ENCODE measurements at places on chromosomes 1 and 21.
A peak's percentile ranks its signal among the peaks of the same experiment; 100 is the strongest.

- peak; percentile 39 for DNase-seq
Measured at GRCh38 chr1:214427871-214428277, 123.5 kb downstream of the PTPN14 start.

GRCh38 chr1:184457500-184457899, 70.7 kb downstream of the C1orf21 start:
- DNase-seq = no peak

DNA sequence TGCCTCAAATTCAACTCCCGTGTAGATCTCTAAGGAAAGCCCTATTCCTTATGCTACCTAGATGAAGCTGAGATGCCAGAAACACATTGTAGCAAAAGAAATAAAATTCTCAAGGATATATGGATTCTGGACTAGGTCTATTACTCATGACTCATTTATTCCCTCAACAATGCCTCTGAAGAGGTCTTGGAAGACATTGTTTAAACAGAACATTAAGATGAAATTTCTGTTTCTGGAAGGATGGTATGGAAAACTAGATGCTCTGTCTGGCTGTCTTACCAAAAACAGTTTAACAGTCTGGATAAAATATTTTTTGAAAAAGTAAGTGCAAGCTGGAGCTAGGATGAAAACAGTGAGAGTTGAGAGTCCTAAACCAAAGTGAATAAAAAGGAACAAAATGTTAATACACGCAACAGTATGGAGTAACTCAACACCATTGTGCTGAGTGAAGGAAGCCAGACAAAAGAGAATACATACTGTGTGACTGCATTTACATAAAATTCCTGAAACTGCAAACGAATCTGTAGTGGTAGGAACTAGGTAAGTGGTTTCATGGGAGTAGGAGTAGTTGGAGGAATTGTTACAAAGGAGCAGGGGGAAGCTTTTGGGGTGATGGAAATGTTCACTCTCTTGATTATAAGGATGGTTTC, 59.3 kb upstream of the GNG12 start:
- no peak for DNase-seq

GRCh38 chr1:185956881-185957280, 222.7 kb downstream of the HMCN1 start:
- DNase-seq = no peak

GRCh38 chr1:63148825-63149645, 173.3 kb upstream of the FOXD3 start:
- no peak for DNase-seq

GRCh38 chr1:51689075-51689440, 72.2 kb downstream of the OSBPL9 start:
- DNase-seq = no peak

- DNase-seq = no peak
Measured at GRCh38 chr1:186683652-186684410, 3.6 kb upstream of the PTGS2 start.

GRCh38 chr1:146007489-146008133, 11.2 kb upstream of the TXNIP start:
- no peak for DNase-seq

DNA sequence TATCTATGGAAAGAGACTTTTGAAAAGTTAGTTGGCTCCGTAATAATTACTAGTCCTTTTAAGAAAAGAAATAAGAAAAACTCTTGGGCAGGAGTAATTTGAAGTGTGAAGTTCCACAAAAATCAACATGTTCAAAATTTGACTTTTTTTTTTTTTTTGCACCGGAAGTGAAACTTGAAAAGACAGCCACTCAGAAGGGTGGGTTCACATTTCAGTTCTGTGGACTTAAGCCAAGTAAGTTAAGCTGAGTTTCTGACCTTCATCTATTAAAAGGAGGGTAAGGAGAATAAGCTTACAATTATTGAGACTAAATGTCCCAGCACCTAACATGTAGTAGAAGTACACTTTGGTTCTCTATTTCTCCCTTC, 11.0 kb downstream of the RO60 start:
- DNase-seq = no peak

GRCh38 chr1:185556561-185556960, 177.6 kb upstream of the HMCN1 start:
- no peak for DNase-seq

- no peak for DNase-seq
Measured at GRCh38 chr1:212920896-212921295, 29.4 kb upstream of the VASH2 start.

DNA sequence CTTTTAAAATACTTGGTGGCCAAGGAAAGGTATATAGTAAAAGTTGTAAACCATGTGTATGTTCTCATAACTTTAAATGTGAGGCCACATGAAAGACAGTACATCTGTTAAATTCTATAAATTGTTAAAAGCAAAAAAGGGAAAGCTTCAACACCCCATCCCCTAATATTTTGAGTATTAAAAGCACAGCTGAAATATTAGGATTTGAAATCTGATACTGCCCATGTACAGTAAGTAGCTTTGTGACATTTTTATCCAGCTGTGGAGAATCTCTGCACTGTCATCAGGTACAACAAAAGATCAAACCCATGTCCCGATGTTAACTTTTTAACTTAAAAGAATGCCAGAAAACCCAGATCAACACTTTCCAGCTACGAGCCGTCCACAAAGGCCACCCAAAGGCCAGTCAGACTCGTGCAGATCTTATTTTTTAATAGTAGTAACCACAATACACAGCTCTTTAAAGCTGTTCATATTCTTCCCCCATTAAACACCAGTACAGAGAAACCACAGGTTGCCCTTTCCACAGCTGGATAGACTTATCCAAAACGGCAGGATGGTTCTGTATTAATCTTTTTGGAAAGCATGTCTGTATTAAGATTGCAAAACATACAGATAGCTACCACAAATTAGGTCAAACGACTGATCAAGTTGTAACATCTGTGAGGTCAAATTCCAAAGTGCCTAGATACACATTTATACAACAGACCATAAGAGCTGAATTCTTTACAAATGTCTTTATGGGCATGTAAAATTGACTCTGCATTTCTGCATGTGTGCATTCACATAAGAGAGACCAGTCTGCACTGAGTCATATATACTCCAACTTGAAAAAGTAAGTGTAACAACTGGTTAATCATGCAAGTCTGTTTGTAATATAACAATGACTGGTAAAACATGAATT, 5.2 kb downstream of the IRF2BP2 start:
- DNase-seq = no peak

- no peak for DNase-seq
Measured at GRCh38 chr1:113074237-113074636, 1.2 kb downstream of the LRIG2 start.

- DNase-seq = no peak
Measured at GRCh38 chr1:94004924-94005323, 95.7 kb upstream of the GCLM start.

DNA sequence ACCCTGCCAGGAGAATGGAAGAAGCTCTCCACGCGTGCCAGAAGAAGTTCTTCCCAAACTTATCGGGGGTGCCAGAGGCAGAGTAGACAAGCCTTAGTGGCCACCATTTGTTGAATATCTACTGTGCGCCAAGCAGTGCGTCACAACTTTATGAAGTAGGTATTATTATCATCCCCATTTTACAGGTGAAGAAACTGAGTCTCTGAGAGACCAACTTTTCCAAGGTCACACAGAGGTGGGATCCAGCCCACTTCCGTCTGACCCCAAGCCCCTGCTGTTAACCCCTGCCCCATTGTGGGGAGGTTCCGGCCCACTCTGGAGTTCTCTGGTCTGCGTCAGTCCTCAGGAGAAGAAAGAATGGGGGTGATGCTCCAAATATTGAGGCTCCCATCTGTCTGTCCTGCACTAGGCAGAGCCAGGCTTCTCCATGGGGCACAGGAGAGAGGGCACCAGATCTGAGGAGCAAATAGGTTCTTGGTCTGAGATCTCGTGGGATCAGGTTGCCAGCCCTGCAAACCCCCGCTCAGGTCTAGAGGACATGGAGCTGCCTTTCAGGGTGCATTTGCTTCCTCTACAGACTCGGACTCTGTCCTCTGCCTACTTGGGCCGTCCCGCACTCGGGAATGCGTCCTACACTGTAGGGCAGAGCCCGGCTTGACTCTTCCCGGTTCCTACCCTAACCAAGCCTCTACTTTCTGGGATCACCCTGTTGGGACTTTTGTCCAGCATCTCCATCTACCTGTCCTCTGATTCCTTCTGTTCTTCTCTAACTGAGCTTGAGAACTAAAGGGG, 2.1 kb downstream of the CDK18 start:
- DNase-seq = no peak

DNA sequence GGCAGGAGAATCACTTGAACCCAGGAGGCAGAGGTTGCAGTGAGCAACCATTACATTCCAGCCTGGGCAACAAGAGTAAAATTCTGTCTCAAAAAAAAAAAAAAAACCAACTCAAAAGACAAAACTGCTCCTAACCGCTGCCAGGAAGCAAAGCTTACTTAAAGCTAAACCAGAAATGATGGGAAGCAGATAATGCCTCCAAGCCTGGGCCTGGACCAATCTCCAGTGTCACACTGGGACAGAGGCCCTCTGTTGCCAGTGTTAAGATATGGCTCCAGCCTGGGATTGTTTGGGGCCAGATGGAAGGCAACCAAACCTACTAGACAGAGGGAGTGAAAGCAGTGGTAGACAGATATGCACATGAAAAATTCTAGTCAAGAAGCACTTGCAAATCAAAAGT, 36.9 kb downstream of the NSL1 start:
- DNase-seq = no peak

- DNase-seq = no peak
Measured at GRCh38 chr1:168288311-168289052, 7.8 kb downstream of the TBX19 start.

DNA sequence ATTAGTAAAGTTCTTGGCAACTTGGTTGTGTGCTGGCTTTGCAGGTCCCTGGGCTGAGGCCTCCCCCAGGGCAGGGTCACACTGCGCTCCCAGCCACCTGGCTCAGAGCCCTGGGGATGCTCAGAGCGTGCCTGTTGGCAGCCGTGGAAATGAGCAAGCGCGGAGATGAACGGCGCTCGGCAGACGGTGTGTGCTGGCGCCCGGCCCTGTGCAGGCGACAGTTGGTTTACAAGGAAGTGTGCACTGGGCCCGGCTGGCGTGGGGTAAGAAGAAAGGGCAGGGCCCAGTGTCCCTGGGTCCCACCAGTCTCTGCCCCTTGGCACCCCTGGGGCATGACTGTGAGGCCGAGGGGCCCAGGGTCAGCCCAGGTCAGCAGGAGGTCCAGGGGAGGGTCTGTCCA, 25.7 kb upstream of the PEX10 start:
- DNase-seq = no peak

DNA sequence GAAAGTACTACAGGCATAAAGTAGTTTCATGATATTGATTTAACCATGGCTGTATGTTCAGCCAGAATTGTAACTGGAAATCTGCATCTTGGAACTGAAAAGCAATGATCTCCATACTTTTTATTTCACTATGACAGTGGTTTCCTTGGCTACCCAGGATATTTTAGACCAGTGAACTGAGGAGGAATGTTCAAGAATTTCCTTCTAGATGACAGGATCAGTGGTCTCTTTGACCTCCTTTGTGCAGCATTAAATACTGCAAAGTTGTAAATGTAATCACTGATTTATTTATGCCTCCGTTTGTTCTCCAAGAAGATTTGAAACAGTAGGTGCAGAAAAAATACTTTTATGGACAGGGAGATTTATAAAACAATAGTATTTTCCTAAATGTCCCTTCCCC, 39.5 kb downstream of the VPS13D start:
- DNase-seq = no peak

DNA sequence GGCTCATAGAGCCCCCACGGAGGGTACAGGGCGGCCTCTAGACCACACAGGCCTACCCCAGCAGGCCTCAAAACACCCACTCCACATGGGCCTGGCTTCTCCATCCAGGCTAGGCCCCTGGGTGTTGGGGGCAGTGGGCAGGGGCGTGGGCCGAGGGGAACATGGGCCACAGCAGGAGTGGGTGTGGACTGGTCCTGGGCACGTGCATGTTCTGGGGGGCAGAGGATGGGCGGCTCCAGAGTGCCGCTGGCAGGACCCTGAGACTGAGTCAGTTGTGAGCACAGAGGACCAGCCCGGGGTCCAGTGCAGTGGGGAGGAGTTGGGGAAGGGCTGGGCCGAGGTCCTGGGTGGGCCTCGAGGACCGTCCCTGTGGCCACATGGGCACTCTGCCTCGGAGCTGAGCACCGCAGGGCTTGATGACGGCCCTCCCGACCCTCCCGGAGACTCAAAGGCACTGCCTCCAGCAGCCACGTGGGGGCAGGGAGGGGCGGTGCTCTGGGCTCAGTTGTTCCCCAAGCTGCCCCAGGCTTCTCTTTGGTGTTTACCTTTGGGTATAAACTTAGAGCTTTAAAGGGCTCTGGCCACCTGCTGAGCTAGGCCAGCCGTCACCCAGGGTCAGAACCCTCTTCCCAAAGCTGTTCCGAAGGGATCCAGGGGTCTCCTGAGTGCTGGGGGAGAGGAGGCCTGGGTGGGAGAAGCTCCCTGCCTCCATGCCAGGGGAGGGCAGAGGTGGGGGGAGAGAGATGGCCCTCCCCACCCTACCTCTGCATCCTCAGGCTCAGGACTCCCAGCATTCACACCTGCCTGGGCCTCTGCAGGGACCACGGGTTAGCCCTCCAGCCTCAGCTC, 79.9 kb downstream of the MORN1 start:
- DNase-seq = peak; percentile 55

DNA sequence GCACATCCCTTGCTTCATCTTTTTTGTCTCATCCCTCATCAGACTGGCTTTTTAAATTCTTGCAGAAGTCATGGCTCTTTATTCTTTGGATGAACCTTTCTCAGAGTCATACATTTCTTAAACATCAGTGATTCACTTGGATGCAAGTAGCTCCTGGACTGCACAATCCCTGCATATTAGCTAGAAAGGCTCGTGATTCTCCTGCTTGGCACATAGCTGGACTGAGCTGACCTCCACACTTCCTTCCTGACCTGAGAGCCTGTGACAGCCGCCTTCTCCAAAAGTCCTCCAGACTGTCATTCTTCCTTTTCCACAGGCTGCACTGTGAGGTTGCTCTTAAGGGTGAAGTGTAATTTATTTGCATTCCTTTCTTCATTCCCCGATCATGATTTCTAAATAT, 109.4 kb downstream of the RGL1 start:
- DNase-seq = no peak

- no peak for DNase-seq
Measured at GRCh38 chr1:224509907-224510306, 75.3 kb upstream of the WDR26 start.

GRCh38 chr1:1796466-1796865, 18.2 kb upstream of the NADK start:
- no peak for DNase-seq

DNA sequence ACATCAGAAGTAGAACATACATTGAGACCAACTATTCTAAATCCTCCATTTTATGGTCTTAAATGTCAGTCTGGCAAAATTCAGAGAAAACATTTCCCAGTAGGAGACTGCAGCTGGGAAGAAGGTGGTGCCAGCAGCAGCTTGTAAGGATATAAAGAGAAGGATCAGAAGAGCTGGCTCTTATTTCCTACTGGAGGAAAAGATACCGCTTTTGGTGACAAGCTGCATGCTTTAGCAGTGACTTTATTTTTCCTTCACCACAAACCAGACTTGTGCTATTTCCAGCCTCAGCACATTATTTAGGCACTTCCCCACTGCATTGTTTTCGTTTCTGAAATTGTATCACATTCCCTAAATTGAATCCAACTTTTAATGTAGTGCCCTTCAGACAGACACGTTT, 28.4 kb downstream of the RNF11 start:
- DNase-seq = no peak

Measured in CD4-positive, alpha-beta T cell treated with Interleukin-15 for 4 hours (primary cell).